Mucosa of descending colon (tissue), 3 donors: ENCODE measurements at places on chromosomes 3 and 15. TPM values are rescaled to one million over a fixed set of nuclear protein-coding genes. Genes with fewer than 3 reads are reported as not detected.

The ADPRH gene
- total RNA-seq, result 0.93 TPM

DNA sequence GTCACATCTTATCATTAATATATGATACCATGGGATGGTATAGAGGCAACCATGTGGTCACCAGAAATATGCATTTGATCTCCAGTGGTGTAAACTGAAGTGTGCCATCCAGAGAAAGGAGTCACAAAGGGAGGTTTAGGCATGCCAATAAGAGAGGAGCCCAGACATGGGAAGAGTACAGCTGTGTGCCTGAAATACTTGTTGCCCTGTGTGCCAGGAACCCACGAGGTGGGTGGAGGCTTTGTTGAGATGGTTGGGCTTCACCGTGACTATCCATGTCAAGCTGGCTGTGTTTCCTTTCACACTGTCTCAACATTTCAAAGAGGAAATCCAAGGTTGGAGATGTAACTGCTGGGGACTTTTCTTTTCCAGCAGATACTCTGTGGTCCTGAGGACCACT lies 43.5 kb downstream of the CACNA2D3 start:
- no peak for DNase-seq

The CRYGS gene
- total RNA-seq, result 3.8 TPM

DNA sequence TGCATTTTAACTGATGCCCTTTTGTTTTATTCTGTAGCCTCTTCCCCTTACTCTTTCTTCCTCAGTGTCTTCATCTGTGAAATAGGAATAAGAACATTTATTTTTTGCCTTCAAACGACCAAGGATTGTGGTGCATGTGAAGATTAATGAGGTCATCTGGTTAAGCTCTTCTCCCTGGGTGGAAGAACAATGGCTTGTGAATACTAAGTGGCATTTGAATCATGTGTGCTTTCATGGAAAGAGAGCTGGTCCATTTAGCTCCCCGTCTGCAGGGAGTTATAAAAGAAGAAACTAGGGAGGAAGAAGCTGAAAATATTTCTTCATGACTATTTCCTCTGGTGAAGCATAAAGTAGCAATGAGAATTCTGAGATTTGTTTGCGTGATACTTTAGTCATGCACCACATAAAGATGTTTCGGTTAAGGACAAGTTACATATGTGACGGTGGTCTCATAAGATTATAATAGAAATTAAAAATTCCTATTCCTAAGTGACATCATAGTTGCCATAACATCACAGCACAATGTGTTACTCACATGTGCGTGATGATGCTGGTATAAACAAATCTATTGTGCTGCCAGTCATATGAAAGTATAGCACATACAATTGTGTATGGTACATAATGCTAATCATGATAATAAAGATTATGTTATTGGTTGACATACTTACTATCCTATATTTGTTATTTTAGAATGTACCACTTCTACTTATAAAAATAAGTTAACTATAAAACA lies 374.3 kb downstream of the RBMS3 start:
- no peak for DNase-seq

The CHRM5 gene
- not detected for total RNA-seq

DNA sequence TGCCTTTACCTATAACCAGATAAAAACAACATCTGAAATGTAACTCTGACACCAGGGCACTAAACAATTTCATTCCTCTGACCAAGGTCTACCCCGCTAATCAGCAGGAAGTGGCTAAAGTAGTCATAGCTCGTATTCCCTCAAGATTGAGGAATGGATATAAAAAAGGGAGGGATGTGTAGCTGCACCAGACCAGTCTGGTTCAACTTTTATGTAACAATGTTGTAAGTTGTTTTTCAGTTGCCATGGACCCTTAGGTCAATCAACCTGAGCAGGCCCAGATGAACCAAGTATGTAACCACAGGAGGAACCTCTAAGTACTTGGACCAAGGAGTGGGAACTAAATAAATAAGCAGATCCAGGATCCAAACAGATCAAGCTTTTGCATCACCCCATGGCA lies 28.4 kb upstream of the IFT57 start:
- no peak for DNase-seq

DNA sequence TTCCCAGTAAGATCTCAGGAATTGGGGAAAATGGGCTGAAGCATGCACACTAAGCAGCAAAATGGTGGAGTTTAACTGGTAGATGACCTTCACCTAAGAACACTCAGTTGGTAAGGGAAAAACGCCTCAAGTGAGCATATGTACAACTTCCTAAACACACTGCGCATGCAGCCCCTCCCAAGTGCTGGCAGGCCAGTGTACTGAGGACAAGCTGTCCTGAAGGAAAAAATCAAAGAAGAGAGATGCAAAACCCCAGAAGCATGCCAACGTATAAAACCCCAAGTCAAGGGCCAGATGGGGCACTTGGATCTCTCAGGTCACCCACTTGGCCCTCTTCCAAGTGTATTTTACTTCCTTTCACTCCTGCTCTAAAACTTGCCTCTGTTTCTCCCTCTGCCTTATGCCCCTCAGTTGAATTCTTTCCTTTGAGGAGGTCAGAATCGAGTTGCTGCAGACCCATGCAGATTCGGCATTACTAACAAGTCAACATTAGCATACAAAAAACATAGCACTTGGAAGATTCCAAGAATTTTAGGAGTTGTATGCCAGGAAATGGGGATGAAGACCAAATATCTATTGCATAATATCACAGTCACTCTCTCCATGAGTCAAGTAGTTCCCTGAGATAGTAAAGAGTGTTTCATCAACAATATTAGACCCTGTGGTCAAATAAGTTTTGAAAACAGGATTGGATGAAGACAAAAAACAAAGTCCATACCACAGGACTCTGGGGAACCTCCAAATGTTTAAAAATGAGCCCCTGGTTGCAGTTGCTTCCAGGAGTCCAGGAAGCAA lies 10.8 kb upstream of the FYCO1 start:
- no peak for DNase-seq

DNA sequence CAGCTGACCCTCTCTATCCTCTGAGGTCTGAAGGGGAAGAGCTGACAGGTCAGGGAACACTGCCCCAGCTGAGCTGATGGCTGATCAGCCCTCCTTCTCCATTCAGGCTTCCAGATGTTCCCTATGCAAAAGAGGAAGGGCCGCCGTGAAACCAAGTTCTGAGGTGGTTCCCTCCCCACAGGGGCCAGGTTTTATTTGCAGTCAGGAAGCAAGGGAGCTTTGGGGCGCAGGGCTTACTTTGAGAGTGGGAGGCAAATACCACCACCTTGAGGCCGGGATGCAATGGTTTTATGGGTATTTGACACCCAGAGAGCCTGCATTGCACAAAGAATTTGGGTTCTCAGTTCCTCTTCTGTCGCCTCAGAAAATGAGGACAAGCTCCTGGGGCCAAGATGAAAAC lies 186.9 kb downstream of the ARRDC4 start:
- no peak for DNase-seq

- DNase-seq, result peak; percentile 47
These were observed 11.4 kb upstream of the CYP11A1 start for GRCh38 chr15:74378848-74379247.

The NR2E3 gene
- total RNA-seq, result 0.34 TPM

The TMEM158 gene
- total RNA-seq, result 15.2 TPM

The MAGEL2 gene
- 0.10 TPM for total RNA-seq

DNA sequence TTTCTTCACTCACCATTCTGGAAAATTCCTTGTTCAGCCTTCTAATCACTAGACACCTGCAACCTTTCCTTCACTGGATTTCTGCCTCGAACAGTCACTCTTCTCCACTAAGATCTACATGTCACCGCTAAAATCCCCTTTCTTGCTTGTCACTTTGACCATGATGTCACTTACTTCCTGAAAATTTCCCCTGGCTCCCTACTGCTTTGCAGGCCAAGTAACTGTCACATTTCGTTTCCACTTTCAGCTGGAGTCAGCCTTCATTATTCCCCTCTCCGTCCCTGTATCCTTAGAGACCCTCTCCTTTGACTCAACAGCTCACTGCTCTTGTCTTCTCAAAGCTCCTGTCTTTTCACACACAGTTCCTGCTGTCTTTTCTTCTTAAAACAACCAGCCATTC lies 15.9 kb downstream of the CHL1 start:
- no peak for DNase-seq

GRCh38 chr3:171329746-171330145 lies 130.5 kb downstream of the TNIK start:
- DNase-seq, result no peak

GRCh38 chr15:68658151-68658550 lies 79.4 kb downstream of the CORO2B start:
- no peak for DNase-seq

- DNase-seq, result no peak
These were observed 54.4 kb upstream of the TLE3 start for GRCh38 chr15:70152070-70152480.
